Stimulated activated CD4-positive, alpha-beta T cell treated with anti-CD3 and anti-CD28 coated beads, Interleukin-1b, Interleukin-23, amount 100 ng/mL, for 1 hour (primary cell): ENCODE measurements at places on chromosomes 2 and 18.

DNA sequence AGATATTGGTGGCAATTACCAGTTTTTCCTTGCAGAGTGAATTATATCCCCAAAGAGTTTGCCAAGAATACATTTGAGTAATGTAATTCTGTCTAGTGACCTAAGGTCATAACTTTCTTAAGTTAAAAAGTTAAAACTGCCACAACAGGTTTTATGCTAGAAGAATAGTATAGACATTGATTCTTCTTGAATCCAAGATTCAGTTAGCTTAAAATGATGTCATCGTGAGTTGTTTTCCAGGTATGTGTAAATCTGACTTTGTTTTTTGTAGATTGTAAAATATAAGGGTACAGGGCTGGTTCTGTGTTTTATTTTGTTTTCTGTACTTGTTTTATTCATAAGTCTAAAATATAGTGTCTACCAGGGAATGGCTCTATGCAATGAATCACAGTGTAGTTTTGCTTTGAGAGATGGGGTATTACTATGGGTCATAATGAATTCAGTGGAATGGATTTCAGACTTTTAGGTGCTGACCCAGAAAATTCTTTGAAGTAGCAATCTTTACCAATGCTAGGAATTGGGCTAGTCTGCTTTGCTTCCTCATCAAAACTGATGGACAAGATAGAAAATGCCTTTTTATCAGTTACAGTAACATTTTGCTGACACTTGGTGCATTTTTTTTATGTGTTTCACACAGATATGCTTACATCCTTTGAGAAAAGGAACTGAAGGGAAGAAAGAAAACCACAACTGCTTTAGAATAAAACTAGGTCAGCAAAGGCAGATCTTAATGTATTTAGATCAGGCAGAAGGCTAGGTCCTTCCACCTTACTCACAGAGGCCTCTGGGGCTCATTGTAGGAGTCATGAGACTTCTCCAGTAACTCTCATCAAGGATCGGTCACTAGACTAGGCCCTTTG, 20.8 kb upstream of the MGAT5 start:
- no peak for DNase-seq

DNA sequence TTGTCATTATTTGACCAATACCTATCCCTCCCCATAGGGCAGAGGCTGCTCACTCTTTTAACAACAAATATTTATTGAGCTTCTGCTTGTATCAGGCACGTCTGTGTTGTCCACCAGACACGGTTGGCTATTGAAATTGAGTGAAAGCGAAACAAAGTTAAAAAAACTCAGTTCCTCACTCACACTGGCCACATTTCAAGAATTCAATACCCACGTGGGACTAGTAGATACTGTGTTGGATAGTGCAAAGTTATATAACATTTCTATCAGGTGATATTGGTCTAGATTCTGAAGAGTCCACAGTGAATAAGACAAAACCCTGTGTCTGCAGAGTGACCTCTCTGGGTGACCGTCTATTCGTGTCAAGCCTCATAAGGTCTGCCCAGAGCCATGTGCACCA, 43.9 kb upstream of the GALR1 start:
- no peak for DNase-seq

- DNase-seq = no peak
Measured at GRCh38 chr2:28749526-28749925, 2.1 kb upstream of the PPP1CB start.

DNA sequence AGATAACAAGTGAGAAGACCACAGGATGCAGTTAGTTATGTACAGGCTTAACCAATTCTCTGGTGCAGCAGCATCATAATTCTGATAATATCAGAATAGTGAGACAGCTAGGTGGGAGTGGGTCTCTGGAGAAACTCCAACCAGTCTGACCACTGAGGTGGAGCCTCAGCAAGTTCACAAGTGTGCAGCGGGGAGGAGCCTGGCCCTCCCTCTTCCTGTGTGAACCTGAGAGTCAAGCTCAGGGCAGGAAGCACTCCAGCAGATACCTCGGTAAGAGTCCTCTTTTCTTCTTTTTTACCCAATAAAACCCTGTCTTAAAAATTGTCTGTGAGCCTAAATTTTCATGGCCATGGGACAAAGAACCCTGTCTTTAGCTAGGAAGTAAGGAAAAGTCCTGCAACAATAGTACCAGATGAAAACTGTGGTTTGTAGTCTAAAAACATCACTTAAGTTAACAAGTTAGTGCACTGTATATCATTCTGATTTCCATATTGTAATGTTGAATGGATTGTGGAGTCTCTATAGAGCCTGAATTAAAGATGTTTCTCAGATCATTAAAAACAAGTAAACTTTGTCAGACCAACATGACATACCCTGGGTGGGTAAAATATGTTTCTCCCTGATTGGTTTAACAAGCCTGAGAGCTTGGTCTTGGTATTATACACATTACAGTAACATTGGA, 370.8 kb downstream of the TMEM182 start:
- DNase-seq = no peak

GRCh38 chr2:64657411-64657810, 3.7 kb upstream of the SERTAD2 start:
- DNase-seq = no peak

- DNase-seq = no peak
Measured at GRCh38 chr2:60104514-60105505, 448.6 kb downstream of the BCL11A start.

GRCh38 chr2:135074216-135074615, 22.1 kb downstream of the RAB3GAP1 start:
- no peak for DNase-seq

- no peak for DNase-seq
Measured at GRCh38 chr2:226086190-226086589, 686.7 kb downstream of the NYAP2 start.

- no peak for DNase-seq
Measured at GRCh38 chr18:63936932-63937393, 12.1 kb upstream of the HMSD start.

DNA sequence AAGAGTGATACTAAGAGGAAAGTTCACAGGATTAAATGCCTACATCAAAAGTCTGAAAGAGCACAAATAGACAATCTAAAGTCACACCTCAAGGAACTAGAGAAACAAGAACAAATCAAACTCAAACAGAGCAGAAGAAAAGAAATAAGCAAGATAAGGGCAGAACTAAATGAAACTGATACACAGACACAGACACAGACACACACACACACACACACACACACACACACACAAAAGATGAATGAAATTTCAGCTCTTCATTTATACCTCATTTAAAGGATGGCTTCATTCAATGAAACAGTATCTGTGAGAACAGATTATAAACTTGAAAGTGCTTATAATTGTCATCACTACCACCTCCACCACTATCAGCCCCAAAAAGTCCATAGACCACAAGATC, 428.9 kb downstream of the MBD2 start:
- no peak for DNase-seq

DNA sequence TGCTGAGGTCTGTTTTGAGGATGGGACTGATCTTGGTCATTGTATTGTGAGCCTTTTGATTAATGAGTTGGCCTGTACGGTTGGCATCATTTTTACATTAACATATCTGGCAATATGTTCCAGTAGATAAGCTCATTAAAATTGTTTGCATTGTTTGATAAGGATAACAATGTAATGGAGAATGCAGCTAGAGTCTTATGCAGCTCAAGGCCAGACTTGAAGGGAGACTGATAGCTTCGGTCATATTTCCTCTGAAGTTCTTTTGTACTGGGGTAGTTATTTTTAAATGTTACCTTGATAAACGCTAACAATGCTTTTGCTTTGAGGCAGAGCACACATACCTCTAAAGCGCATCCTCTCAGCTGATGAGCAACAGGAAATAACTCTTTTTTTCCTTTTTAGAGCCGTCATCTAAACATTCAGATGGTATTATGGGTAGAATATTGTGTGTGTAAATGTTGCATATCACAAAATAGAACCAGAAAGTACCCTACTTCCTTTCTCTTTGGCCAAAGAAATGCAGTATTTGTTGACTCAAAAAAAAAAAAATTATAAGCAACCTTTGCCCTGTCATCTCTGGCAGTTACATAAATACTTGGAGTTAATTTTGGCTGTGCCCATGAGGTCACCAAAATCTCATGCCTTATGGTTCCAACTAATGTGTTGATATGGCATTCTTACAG, 1.3 kb downstream of the MAPRE2 start:
- DNase-seq = no peak

GRCh38 chr2:203578759-203579643, 43.9 kb upstream of the RAPH1 start:
- no peak for DNase-seq

DNA sequence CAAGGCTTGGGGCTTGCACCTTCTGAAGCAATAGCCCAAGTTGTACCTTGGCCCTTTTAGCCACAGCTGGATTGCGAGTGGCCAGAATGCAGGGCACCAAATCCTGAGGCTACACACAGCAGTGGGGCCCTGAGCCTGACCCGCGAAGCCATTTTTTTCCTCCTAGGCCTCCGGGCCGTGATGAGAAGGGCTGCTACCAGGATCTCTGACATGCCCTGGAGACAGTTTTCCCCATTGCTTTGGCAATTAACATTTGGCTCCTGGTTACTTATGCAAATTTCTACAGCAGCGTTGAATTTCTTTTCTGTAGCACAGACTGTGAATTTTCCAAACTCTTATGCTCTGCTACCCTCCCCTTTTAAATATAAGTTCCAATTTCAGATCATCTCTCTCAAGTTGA, 54.5 kb downstream of the MOCOS start:
- no peak for DNase-seq
